ENCODE measurements at places on chromosomes 5 and 9.

- DNase-seq: no peak
Measured at GRCh38 chr9:116757030-116757429, 69.9 kb downstream of the TRIM32 start.

DNA sequence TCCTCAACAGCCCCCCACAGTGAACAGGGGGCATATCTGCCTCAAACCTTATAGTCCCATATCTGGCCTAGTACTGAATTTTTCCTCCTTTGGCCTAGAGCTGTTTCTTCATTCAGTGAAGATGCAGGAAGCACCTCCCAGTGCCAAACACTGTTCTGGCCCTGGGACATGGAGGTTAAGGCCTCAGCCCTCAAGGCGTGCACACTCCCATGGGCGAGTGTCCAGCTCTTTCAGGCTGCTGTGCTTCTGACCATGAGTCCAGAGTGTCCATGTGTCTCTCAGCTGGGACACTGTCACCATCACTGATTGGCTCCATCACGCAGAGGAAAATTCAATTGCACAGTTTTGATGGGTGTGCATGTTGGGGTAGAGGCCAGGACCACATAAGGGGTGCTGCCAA, 151.5 kb downstream of the PAX5 start:
- DNase-seq: peak; percentile 37

DNA sequence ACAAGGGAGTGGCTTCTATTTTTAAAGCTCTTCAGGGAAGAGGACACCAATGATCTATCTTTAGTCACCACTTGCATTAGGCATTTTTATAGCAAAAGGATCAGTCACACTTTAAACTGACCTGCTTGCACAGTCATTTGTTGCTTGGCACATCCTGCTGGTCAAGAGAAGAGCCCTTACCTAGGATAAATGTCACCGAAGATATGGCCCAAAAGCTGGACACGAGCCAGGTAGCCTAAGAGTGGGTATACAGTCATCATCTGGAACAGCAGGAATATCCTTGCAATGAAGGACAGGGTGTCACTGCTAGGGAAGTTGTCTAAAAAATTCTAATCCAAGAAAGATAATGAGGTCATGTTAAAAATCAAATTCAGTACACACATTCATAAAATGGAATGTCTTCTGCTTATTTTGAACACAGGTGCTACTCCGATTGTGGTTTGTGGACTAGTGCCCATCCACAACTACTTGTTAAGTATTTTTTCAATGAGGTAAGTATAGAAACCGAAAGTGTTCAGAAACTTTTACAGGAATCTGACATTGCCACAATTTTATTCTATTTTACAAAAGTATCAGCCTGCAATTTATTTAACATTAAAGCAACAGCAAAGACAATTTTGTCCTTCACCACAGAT, 78.4 kb downstream of the SLC38A9 start:
- DNase-seq: no peak

- DNase-seq: no peak
Measured at GRCh38 chr5:72018143-72018803, 89.0 kb upstream of the MAP1B start.

DNA sequence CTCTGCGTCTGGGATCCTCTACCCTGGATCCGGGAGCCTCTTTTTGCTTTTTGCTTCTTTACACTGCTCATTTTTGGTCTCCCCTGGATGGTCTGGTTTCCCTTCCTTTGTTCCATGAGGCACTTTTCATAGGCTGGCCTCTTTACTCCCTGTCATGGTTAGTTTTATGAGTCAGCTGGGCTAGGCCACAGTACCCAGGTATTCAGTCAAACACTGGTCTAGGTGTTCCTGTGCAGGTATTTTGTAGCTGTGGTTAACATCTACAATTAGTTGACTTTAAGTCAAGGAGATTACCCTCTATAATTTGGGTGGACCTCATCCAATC, 17.5 kb downstream of the ANKRD33B start:
- no peak for DNase-seq

DNA sequence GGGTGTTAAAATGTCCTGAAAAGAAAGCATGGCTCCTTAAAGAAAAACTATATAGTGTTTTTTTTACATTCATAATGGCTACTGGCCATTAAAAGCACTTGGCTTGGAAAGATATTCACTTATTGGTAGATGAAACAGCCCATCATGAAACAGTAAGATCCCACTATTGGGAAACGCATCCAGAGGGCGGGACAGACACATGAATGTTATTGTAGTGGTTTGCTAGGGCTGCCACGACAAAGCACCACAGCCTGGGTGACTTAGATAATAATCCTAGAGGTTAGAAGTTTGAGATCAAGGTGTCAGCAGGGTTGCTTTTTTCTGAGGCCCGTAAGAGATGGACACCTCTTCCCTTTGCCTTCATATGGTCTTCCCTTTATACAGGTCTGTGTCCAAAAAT, 139.4 kb upstream of the ANKH start:
- DNase-seq: no peak

- no peak for DNase-seq
Measured at GRCh38 chr5:97750576-97750975, 567.5 kb upstream of the RIOK2 start.

- DNase-seq: peak; percentile 3
Measured at GRCh38 chr9:129310666-129311350, 132.7 kb upstream of the IER5L start.

- no peak for DNase-seq
Measured at GRCh38 chr5:126449751-126450271, 26.6 kb downstream of the GRAMD2B start.

GRCh38 chr5:40165789-40166728, 513.7 kb upstream of the PTGER4 start:
- no peak for DNase-seq

All from posterior vena cava (tissue), 2 donors.